ENCODE measurements at places on chromosomes 2 and 18.

GRCh38 chr2:73489053-73489452 lies 103.4 kb downstream of the ALMS1 start:
- no peak for DNase-seq

DNA sequence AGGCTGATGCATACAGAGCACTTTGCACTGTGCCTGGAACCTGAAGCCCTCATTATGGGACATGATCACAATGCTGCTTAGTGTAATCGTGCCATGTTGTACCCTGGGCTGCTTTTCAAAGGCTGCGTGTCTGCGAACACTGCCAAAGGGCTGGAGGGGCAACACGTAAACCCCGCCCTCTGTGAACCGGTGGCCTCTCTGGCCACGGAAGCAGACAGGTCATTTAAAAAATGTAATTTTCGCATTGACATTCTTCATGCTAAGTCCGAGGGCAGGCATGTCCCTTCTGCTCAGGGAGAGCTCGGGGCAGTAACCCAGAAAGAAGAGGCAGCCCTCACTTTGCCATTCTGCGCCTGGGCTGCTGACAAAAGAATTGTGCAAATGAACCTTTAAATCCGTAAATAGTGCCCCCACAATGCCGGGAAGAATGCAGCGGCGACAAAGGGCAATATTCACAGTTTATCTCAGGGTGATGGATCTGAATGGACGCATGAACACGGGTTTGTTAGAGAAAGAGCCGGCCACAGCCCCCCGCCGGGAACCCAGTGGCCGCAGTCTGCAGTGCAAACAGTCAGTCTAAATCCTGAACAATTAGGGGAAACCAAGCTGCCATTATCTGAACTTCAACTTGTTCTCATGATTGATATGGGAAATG lies 226.1 kb downstream of the MYCN start:
- no peak for DNase-seq

- no peak for DNase-seq
Measured at GRCh38 chr18:50616484-50617048, 56.7 kb downstream of the MAPK4 start.

- peak; percentile 35 for DNase-seq
Measured at GRCh38 chr18:8478166-8478967, 130.9 kb upstream of the RAB12 start.

DNA sequence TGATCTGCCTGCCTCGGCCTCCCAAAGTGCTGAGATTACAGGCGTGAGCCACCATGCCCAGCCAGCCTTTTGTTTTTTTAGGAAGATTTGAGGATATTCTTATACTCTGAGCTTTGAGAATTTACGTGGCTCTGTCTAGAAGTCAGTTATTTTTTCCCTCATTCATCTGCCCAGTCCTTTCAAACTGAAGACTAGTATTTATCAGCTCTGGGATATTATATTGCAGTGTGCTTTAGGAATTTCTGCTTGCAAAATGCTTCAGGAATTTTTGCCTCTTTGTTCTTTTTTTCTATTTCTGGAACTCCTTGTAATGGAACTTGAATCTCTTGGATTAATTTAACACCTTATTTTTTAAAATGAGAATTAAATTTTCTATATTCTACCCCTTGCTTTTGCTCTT lies 22.6 kb downstream of the ACSL3 start:
- DNase-seq = no peak
